ENCODE measurements at places on chromosomes 7 and 10.

DNA sequence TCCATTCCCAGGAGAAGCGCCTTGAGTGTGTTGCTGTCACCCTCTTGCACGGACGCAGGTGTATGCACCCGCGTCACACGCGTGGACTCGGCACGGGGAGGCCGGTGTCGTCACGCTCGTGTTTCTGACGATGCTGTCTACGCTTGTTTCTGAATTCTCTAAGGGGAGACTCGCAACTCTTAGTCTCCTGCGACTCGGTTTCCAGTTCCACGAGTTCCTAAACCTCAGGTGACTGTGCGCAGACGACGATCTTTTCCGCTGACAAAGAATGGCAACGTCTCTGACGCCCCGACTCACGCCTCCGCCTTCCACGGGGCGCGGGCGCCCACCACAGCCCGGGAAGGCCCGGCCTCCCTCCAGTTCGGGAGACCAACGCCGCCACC is 579 bp downstream of the IDI1 start:
- DNase-seq, result no peak

DNA sequence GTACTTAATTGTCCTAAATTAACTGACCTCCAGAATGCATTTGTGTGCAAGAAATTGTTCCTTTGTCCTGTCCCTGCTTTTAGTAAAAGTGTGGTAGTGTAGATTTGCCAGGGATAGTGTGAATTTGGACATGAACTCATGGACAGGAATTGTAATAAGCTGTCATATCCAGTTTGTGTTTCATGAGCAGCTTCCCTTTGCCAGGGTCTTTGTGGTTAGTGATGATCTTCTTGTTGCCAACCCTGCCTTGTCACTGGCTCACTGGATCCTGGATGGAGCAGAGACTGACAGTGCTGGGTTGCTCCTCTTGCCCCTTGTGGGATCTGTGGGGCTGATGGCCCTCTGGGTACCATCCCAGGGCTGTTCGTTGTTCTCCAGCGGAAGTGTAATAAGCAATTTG is 110.1 kb downstream of the CCNY start:
- DNase-seq, result no peak

- no peak for DNase-seq
Measured at GRCh38 chr7:108735814-108736213, 166.1 kb downstream of the DNAJB9 start.

DNA sequence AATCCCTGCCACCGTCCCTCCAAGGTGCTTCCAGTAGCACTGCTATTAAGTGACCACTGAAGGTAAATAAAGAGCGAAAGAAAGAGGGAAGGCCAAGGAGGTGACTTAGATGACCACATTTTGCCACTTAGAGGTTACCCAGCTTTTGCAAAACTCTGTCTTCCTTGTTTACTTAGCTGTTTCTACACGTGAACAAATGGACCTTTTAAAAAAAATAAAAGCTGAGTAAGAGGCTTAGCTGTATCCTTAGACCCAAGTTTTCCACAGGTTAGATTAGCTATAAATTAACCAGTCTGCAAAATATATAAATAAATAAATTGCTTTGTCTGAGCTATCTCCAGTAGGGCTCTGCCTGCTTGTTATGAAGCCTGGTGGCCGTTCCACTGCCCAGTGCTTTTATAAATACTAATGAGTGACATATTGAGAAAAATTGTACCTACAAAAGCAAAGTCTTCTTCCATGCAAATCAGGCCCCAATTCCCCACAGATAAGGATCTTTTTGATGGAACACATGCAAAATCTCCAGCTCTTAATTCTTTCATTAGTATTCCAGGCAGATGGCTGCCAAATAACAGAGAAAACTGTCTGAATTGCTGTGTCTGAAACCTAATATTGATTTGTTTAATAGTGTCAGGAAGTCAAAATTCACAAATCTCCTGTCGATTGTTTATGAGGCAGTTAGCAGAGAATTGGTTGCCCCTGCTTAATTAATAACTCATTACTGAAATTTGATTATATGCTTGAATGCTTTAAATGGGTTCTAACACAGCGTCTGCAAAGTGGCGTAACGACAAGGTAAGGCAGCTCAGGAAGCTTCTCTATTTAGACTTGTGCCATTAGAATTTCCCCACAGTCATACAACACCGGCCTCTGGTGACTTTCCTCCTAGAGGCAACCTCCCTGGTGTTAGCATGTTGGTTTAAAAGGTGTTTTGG is 176.7 kb downstream of the EMX2 start:
- no peak for DNase-seq

- no peak for DNase-seq
Measured at GRCh38 chr10:538895-539294, 150.6 kb downstream of the DIP2C start.

- peak; percentile 19 for DNase-seq
Measured at GRCh38 chr10:508726-509125, 180.7 kb downstream of the DIP2C start.

DNA sequence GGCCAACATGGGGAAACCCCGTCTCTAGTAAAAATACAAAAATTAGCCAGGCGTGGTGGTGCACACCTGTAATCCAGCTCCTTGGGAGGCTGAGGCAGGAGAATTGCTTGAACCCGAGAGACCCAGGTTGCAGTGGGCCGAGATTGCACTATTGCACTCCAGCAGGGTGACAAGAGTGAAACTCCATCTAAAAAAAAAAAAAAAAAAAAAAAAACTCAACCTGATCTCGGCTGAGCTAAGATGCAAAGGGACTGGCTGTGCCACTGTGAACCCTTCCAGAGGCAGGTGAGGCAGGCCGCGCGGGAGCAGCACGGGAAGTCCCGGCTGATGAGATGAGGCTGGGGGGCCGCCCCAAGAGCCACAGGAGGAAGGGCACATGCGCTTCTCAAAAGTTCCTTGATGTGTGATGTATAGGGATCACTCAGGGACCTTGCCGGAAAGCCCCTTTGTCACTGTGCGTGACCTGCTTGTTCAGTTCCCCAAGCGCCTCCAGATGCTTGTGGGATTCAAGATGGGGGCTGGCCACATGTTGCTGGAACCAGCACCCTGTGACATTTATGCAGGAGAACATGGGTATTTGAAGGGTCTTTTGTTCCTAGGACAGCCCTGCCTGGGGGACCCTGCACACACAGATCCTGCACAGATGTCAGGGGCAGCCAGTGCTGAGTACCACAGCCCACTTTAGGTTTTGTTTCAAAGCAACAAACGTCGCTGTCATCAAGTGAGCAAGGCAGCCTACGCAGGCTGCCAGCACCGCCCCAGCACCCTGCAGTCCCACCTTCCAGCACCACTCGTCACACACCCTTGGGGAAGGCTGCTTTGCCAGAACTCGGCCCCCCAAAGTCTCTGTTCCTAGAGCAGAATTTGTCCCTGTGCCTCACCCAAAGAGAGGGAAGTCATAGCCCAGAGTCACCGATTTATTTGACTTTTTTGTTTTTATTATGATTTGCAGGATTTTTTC is 74.8 kb upstream of the SH2B2 start:
- no peak for DNase-seq

- no peak for DNase-seq
Measured at GRCh38 chr10:127368929-127369328, 172.5 kb upstream of the INSYN2A start.

DNA sequence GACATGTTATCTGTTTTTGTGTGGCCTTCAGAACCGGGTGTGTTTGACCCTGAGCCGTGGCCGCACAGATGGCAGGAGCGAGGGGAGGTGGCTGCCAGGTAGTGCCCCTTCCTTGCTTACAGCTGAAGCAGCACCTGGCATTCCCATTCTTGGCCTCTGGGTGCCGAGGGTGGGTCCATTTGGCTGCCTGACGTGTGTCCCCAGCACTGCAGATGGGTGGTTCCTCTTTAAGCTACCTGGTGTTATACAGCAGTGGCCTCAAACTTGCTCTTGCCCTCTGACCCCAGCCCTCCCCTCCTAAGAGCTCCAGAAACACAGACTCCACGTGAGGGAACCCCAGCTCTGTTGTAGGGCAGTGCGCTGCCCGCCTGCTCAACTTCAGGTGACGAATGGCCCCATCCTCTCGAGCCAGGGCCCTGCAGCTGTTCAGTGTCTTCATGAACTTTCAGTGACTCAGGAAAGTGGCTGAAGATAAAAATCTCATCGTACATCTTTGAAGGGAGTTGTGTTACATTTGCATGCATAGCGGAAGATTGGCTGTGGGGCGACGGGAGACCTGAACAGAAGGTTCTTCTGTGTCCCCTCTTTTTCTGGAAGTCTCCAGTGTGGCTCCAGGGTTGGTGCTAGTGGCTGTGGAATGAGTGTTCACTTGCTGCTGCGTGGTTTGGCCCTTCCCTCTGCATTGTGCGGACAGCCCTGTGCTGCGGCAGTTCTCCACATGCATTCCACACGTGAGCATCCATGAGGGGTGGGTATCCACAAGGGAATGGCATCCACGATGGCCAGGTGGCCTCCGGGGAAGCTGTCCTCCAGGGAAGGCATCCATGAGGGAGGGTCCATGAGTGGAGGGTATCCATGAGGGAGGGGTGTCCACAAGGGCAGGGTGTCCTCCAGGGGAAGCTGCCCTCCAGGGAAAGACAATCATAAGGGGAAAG is 91.6 kb downstream of the INPP5A start:
- no peak for DNase-seq

- DNase-seq, result no peak
Measured at GRCh38 chr10:99938563-99938962, 71.2 kb downstream of the DNMBP start.

DNA sequence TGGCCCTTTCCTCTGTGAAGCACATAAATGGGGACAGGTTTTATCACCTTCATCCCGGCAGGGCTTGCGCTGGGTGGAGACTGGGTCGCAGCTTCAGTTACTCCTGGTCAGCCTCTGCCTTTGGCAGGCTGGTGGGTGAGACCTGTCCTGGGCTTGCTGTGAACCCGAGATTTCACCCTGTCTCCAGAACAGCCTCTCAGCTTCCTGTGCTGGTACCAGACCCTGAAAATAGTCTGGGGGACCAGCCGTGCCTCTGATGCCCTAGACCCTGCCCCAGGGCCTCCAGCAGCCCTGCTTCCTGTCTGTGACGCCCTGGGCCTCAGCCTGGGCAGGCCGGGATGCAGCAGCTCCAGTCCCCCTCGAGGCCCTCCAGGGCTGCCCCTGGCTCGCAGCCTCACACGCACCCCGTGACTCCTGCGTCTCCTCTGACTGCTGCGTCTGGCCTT is 13.2 kb upstream of the PWWP2B start:
- peak; percentile 22 for DNase-seq

- no peak for DNase-seq
Measured at GRCh38 chr7:149085866-149086265, 4.7 kb downstream of the ZNF786 start.

DNA sequence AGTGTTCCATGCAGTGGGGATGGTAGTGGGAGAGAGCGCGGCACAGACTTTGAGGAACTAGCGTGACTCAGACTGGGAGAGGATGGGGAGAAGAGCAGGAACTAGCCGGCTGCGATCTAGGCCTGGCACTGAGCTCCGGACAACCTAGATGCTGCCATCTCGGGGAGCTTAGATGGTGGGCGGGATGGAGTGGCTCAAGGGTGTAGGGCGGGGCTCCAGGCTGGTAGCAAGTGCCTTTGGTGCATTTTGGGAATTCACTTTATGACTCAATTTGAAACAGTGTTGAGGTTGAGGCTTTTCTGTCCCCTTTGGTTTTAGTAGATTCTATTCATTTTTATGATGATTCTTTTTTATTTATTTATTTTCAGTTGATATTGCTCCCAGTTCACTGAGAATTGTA is 185.3 kb upstream of the GPR26 start:
- no peak for DNase-seq

DNA sequence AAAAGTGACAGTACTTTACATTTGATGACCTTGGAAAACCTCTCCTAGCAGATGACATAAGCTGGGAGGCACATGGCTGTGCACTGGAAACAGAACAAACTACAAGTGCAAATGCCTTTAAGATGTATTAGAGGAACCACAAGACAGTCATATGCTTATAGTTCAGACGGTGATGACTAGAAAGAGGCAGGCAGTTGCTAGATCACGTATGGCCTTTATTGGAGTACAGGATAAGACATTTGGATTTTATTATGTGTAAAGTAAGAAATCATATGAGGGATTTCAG is 290.0 kb downstream of the SORCS1 start:
- DNase-seq, result no peak

DNA sequence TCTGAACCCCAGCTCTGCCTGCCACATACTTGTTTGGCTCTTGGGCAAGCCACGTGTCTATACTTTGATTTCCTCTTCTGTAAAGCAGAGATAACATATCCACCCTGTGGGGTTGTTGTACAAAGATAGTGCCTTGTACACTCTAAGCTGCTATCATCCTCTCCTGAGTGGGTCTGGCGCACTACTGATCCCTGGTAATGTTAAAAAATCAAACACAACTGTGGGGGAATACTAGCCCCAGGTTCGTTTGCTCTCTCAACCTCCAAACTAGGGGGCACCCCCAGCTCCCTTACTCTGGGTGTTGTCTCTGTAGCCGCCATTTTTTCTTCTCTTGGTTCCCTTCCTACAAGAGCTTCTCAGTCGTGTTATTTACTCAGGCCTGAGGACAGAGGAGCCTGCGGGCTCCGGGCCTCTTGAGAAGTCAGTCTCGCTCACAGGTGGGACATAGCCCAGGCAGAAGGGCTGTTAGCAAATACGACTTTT is 1.0 kb downstream of the POLM start:
- DNase-seq, result no peak

GRCh38 chr10:29007748-29008610 is 280.9 kb upstream of the LYZL1 start:
- peak; percentile 69 for DNase-seq

GRCh38 chr10:113047963-113048781 is 98.1 kb downstream of the TCF7L2 start:
- no peak for DNase-seq

DNA sequence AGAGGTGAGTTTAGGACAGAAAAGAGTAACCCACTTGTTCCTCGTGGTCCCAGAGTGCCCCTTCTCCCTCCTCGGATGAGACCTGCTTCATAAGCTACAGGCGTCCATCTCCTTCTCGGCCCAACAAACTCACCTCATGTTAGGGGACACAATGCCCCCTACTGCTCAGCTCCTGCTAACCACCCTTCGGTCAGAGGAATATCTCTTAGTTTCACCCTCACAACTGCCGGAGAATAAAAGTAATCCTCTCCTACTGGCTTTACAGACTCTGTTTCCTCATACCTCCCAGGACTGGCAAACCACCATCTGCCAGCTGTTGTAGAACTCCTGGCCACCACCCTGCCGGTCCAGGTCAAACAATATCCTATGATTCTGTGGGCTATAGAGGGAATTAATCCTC is 3.2 kb downstream of the AKR1B15 start:
- no peak for DNase-seq

DNA sequence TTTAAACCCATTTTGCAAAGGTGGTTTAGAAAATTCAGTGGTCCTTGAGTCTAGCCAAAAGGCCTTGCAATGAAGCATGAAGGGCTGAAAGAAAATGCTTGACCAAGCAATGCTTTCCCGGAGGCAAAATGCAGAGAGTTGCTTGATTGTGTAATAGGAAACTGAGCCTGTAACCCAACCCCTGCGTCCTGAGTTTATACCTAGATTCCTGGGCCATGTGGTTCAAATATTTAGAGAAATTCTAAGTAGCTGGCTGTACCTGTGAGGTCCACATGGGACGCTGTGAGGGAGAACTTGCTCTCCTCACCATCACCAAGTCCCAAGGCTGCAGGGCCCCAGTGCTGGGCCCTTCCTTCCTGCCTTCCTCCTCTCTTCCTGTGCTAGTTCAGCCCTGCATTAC is 45.7 kb downstream of the CXCL12 start:
- DNase-seq, result no peak

Data from left hindlimb (tissue), 1 donor.